ENCODE measurements at places on chromosomes 1 and 21.

DNA sequence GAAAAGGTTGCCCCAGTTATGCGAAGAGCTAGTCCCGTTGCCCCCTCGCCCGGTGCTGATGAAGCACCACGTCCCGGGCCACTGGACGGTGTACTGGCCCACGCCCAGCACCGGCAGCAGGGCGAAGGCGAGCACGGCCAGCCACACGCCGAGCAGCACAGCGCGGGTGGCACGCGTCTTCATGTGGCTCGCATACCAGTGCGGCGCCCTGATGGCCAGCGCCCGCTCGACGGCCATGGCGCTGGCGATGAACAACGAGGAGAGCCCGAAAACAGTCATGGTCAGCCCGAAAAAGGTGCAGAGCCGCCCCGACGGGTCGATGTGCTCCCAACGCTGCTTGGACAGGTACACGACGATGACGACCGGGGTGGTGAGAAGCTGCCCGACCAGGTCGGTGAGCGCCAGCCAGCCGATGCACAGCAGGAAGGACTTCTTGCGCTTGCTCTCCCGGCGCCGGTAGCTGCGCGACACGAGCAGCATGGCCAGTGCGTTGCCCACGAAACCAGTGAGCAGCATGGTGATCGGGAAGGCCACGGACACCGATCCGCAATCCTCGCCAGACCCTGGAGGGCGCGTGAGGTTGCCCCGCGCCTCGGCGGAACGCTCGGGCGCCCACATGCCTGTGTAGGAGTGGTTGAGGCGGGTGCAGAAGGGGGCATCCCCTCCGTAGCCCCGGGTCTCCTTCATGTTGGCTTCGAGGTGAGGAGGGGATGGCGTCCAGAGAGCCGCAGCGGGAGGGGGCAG is 553 bp downstream of the PTGER3 start:
- no peak for DNase-seq

- DNase-seq = no peak
Observed at GRCh38 chr21:45962531-45963231, 18.9 kb upstream of the COL6A1 start.

DNA sequence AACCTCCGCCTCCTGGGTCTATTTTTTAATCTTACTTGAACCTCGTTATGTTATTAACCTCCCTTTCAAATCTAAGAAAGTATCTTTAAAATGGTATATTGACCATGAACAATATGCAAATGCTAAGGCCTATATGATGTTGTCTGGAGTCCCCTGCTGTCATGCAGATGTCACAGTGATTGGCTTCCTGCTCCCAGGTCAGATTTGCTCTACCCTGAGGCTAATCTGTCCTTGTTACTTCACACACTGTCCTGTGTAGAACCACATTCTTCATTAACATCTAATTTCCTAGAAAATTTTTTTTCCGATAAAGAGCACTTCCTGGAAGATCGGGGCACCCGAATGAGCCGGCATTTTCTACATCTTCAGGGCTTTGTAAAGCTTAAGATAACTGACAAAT is 306.6 kb downstream of the MRPL39 start:
- no peak for DNase-seq

DNA sequence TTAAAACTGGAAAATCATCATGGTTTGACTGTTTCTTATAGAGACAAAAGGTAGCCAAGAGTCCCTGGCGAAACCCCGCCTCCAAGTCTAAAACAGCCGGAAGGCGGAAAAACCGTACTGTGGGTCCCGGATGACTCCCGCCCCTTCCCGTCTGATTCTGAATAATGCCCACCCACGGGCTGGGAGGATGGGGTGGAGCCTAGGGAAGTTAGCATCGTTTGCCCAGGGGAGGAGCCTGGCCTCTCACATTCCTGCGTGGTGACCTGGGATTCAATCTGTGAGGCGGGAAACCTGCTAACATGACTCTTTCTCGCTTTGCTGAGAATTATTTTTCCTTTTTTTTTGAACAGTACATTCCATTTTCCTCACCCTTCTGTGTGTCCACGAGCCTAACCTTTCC is 124.9 kb downstream of the KCNK1 start:
- no peak for DNase-seq

DNA sequence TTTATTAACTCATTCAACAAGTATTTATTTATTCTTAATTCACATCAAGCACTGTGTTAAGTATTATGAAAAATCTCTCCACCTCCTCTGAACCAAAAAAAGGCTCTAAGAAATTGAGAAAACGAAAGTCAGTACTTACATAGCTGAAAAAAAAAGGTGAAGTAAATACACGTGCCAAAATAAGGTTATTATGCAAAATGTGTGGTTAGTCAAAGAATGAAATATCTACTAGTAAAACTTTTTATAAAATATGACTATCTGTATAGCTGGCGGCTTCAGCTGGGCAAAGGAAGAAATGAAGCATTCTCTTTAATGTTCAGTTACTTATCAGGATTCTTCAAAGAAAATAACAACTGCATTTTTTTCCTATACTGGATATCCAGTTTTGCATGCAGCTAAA is 35.5 kb upstream of the ASPM start:
- no peak for DNase-seq

GRCh38 chr1:181508486-181509165 is 25.3 kb downstream of the CACNA1E start:
- no peak for DNase-seq

- no peak for DNase-seq
Observed at GRCh38 chr1:110035236-110035752, 870 bp downstream of the STRIP1 start.

DNA sequence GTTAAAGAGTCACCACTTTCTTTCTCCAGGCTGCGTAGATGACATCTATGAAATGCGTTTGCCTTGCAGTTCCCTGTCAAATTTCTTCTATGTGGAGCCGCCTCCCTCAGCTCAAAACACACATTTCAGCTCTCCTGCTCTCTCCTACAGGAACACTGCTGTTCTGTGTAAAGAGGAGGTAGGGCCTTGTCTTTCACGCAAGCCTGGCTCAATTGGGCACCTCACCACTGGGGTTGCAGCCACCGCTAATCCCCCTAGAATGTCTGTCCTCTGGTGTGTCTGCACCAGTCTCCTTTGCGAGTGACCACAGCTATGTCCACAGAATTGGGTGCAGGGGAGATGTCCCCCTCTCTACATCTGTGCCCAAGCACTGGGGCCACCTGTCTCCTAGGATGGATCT is 31.8 kb upstream of the CFHR4 start:
- no peak for DNase-seq

- no peak for DNase-seq
Observed at GRCh38 chr1:19505693-19506457, 20.5 kb upstream of the CAPZB start.

DNA sequence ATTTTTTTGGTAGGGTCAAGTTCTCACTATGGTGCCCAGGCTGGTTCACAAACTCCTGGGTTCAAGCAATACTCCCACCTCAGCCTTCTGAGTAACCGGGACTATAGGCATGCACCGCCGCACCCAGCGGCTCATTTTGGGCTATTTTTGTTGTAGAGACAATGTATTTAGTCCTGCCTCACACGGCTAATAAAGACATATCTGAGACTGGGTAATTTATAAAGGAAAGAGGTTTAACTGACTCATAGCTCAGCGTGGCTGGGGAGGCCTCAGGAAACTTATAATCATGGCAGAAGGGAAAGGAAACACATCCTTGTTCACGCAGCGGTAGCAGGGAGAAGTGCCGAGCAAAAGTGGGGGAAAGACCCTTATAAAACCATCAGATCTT is 4.2 kb downstream of the CELA2A start:
- DNase-seq = no peak

DNA sequence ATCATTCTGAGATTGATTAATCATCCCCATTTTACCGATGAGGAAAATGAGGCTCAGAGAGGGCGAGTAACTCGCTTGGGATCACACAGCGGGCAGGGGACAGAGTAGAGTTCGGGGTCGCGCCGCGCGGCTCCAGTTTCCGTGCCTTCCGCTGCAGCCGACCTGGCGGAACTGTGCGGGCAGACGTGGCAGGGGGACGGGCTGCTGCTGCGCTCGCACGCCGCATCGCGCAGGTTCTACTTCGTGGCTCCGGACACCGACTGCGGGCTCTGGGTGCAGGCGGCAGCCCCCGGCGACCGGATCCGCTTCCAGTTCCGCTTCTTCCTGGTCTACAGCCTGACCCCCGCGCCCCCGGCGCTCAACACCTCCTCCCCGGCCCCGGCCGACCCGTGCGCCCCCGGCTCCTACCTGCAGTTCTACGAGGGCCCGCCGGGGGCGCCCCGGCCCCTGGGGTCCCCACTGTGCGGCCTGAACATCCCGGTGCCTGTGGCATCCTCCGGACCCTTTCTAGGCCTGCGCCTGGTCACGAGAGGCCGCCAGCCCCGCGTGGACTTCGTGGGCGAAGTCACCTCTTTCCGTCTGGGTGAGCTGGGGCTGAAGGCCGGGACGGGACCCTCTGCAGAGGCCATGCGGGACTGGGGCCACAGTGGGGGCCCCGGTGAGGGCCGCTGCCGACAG is 2.3 kb downstream of the LDLRAD2 start:
- no peak for DNase-seq

GRCh38 chr21:41290106-41290799 is 26.3 kb upstream of the FAM3B start:
- no peak for DNase-seq

DNA sequence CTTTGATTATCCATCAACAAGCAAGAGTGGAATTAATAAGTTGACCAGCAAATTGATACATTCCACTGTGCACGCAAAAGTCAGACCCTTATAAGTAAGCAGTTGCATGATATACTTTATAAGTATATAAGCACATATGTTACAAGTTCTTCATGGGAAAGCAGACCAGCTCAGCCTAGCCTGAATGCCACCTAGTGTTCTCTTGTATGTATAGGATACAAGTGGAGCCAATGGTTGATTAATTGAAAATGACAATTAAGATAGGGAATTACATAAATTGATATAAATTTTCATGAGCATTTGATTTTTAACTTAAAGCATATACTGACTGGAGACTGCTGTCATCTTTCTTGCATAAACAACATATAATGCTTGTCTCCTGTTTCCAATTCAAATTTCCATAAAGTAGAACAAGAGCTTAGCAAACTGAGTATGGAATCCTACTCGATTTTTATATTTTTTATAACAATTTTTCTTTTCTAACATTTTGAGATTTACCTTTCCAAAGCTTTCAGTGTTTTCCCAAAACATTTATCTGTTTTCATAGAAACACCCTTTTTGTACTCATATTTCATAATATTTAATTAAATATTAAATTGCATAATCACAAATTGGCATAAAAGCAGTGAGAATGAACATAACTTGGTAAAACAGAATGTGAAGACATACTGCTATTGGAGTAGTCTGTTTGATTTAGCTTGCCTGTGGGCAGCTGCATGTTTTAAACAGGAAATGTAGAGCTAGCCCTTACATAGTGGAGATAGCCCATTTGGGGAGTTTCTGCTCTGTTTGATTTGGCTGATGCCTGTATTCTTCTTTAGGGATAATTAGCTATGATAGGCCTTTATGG is 62.8 kb downstream of the MAGI3 start:
- DNase-seq = no peak

DNA sequence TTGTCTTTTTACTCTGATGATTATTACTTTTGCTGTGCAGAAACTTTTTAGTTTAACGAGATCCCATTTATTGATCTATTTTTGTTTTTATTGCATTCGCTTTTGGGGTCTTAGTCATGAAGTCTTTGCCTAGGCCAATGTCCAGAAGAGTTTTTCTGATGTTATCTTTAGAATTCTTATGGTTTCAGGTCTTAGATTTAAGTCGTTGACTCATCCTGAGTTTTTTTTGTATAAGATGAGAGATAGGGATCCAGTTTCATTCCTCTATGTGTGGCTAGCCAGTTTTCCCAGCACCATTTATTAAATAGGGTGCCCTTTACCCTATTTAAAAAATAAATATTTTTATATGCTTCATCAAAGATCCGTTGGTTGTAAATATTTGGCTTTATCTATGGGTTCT is 13.2 kb downstream of the MAN1C1 start:
- DNase-seq = no peak

DNA sequence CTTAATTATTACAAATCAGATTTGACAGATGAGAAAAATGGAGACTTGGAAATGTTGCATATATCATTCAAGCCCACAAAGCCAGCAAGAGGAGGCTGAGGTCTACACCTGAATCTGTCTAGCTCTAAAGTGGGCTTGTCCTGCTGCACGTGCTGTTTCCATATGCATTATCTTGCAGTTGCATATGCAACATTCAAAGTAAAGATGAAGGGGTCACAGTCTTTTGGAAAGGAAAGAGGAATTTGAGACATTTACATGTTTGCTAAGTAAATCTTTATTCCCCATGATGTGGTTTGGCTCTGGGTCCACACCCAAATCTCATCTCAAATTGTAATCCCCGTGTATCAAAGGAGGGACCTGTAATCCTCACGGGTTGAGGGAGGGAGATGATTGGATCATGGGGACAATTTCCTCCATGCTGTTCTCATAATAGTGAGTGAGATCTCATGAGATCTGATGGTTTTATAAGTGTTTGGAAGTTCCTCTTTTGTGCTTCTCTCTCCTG is 98.3 kb downstream of the BACH1 start:
- DNase-seq = no peak

DNA sequence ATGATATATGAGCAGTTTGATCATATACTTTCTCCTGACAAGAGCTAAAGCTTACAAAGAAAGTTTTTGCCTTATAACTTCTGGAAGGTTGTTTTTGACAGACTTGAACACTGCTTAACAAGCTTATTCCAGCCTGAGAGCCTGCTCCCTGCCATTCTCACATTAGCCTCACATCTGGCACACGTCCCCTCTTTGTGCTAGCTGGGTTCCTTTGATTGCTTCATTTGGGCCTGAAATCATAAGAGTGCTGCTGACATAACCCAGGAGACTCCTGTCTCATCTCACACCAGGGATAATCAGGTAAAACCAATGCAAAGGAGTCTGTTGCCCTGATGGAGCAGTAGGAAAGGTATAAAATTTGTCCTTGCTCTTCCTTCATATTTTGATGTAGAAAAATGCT is 1411.7 kb upstream of the B3GALT2 start:
- DNase-seq = peak; percentile 45

DNA sequence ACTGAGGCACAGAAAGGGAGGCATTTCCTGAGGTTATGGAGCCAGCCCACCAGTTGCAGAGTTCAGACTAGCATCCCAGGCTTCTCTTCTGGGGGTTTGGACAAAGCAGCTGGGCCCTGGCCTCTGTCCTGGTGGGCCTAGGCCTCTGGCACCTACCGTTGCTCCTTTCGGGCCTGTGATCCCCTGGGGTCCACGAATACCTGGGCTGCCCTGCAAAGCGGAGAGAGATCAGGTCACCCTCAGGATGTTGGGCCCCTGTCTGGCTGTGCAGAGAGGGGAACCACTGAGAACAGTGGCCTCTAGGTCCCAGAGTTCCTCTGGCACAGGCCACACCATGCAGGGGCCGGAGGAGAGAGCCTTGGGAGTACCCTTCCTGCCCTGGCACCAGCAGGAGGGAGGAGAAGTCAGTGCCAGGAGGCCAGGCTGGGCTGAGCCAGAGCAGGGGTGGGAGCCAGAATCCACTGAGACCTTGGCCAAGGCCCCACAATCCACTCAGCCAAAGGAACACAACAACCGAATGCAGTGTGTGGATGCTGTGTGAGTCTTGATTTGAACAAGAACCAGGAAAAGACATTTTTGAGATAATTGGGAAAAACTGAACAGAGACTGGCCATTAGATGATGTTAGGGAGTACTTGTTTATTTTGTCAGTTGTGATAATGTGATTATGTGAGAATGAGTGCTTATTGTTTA is 8.9 kb downstream of the COL9A2 start:
- DNase-seq = no peak

All from T47D (cell line).